ENCODE measurements at places on chromosomes 11 and 22.

DNA sequence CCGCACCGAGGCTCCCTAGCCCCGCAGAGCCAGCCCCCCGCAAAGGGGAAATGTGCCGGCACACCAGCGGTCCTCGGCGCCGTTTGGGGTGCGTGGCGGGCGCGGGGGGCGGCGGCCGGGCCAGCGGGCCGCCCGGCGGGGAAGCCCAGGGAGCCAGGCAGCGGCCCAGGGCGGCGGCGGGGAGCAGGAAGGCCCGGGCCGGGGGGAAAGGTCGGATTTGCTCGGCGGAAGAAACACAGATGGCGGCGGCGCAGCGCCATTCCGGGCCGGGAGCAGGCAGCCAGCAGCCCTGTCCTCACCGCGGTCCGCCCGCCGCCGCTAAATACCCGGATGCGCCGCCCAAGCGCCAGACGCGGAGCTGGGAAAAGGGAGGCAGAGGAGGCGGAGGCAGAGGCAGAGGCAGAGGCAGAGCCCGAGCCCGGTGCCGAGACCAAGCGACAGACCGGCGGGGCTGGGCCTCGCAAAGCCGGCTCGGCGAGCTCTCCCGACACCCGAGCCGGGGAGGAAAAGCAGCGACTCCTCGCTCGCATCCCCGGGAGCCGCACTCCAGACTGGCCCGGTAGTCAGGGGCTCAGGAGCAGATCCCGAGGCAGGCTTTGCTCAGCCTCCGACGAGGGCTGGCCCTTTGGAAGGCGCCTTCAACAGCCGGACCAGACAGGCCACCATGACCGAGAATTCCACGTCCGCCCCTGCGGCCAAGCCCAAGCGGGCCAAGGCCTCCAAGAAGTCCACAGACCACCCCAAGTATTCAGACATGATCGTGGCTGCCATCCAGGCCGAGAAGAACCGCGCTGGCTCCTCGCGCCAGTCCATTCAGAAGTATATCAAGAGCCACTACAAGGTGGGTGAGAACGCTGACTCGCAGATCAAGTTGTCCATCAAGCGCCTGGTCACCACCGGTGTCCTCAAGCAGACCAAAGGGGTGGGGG is 2.6 kb upstream of the GCAT start:
- DNase-seq, result peak; percentile 65

- peak; percentile 29 for DNase-seq
Observed at GRCh38 chr11:78961247-78961646, 386.6 kb upstream of the NARS2 start.

DNA sequence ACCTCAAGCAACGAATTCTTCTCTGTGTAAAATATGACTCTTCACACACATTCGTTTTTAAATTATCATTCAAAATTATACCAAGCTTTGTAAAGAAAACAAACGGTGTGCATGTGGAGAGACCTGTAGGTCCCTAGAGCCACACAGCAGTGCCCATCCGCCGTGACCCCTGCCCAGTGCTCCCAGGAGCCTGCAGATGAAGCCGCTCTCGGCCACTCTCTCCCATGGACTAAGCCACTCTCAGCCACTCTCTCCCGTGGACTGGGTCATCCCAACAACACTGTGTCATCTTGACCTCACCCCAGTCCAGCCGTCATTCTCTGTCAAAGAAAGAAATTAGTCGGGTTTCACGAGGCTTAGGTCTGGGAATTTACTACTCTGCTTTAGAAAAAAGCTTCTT is 391.6 kb downstream of the BRD1 start:
- DNase-seq, result no peak

- no peak for DNase-seq
Observed at GRCh38 chr22:17969701-17970113, 54.7 kb downstream of the MICAL3 start.

GRCh38 chr22:39434721-39435120 is 22.1 kb upstream of the MGAT3 start:
- no peak for DNase-seq

- DNase-seq, result no peak
Observed at GRCh38 chr22:46833228-46833627, 70.8 kb downstream of the TBC1D22A start.

GRCh38 chr11:109196016-109196415 is 226.0 kb upstream of the C11orf87 start:
- no peak for DNase-seq

DNA sequence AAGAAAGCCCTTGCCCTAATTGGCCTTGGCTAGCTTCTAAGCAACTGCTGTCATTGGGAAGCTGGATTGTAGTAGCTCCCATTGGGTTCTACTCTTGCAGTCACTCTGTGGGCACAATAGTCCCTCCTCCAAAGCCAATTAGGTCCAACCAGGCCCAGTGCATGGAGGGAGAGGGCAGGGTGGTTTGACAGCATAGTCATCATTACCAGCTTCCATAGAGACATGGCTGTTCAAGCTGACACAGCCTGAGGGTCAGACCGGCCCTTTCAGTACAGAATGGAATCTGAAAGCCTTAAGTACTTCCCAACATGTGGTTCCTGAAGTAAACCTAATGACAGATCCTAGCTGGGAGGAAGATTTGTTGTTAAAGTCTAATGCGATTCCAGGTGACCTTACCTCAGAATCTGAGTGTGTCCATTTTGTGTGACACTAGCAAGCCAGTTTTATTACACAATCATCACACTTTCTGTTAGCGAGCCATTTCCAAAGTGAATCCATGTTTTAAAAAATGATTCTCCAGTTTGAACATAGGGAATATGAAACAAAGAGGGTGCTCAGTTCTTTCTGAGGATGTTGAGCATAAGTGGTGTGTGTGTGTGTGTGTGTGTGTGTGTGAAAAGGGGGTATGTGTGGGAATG is 6.9 kb downstream of the PLET1 start:
- no peak for DNase-seq

GRCh38 chr22:27488456-27489177 is 312.9 kb downstream of the MN1 start:
- DNase-seq, result no peak

DNA sequence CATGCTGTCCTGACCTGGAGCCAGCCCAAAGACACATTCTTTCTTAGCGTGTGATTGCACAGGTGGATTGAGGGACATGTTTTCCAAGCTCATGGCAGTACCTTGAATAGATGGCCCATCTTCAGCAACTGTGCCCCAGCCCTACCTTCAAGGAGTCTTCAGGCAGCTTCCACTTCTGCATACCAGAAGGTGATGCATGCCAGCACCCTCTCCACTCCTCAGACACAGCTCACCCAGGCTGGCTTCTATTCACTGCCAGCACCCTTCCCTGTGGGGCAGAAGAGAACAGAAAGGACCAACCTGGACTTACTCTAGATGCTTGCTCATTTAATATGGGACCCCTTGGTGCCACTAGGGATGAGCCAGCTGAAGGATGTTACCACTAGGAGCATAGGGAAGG is 466.4 kb upstream of the ISX start:
- no peak for DNase-seq

GRCh38 chr22:42519525-42520401 is at the start of gene RRP7A:
RRP7A (minus strand) TSS chr22:42519796; CDS start chr22:42519786, 10 bp downstream.
- peak; percentile 78 for DNase-seq

DNA sequence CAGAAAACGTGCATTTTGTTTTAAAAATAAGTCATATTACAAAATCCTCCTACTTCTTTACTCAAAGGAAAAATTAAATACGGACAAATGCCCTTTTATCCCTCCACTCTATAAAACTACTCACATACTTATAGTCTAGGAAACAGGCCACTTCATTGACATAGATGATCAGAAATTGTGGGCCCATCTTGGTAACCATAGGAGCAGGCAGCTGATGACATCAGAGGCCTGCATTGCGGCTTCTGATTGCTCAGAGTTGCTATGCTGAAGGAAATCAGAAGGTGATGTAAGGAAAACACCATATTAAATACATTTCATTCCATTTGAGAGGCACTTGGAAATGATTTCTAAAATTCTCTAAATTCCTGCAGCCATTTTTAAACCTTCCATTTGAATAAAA is 27.0 kb downstream of the FAM76B start:
- no peak for DNase-seq

- no peak for DNase-seq
Observed at GRCh38 chr11:66542362-66542761, 3.5 kb downstream of the ZDHHC24 start.

GRCh38 chr22:30720263-30720837 is 25.7 kb downstream of the OSBP2 start:
- no peak for DNase-seq

DNA sequence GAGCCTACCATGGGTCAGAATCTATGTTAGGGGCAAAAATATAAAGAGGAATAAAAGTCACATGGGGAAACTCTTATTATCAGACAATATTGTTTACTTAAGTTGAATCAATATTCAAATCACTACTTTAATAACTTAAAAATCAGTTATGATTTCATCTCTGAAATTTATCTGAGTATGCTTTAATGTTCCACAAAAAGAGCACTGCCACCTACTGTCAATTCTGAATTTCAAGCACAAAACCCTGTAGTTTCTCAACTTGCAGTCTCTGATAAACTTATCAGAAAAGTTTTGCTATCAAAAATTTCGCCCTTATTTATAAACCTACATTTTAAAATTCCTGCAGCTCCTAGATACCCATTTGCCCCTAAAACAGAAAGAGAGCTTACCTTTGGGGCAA is 47.3 kb downstream of the RDX start:
- DNase-seq, result no peak

GRCh38 chr11:102620818-102621561 is 4.1 kb downstream of the MMP20 start:
- DNase-seq, result no peak

DNA sequence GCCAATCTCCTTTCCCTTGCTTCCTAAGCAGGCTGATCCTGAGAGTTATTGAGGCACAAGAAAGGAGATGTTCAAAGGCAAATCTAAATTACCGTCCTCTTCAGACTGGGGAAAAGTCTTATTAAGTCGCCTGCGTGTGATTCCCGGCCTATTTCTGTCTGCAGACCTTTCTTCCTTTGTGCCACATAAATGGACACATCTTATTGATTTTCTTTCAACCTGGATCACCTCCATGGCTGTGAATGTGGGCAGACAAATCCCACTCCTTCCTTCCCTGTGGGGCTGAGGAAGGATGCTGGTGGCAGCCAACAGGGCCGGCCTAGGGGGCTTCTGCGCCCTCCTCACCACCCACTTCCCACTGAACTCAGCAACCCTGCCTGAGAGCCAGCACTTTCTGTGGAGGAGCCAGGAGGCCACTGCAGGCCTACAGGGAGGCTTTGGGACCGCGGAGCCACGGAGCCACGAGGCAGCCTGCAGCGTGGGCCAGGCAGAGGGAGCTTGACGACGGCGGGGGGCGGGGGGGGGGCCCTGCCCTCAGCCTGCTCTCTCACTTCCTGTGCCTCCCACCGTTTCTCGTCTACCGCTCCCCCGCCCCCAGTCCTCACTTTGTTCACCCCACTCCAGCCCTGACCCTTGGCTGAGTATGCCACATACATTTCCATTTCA is 73.6 kb upstream of the LMO1 start:
- DNase-seq, result no peak

GRCh38 chr22:47198801-47199251 is 436.4 kb downstream of the TBC1D22A start:
- DNase-seq, result no peak

DNA sequence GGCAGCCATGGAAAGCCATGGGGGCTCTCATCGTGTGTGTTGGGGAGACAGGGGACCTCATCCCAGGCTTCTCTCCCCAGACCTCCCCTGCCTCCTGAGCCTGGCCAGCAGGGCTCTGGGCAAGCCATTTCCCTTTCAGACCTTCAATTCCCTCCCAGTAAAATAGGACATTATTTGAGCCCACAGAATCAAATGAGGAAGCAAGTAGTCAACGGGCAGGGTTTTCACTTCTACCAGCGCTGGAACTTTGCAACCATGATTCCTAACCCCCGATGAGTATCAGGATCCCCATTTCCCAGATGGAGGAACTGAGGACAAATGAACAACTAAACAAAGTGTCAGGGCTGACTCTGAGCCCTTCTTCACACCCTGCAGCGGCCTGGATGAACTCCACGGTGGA is 48.9 kb upstream of the TCF20 start:
- no peak for DNase-seq

DNA sequence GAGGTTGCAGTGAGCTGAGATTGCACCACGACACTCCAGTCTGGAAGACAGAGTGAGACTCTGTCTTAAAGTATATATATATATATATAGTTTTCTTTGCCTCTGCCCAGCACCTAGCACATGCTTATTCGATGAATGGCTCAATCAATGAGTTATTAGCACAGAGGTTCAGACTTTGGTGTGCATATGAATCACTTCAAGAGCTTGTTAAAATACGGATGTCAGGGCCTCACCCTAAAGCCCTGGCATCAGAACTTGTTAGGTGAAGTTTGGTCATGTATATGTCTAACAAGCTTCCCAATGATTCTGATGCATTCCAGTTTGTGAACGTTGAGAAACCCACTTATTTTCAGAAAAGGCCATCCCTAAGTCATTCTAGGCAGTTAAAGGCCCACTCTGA is 21.8 kb upstream of the TMEM86A start:
- DNase-seq, result no peak

- DNase-seq, result no peak
Observed at GRCh38 chr22:19868333-19868732, 13.7 kb upstream of the GNB1L start.

GRCh38 chr11:69479591-69480271 is 1.7 kb upstream of the LINC01488 start:
- DNase-seq, result no peak

DNA sequence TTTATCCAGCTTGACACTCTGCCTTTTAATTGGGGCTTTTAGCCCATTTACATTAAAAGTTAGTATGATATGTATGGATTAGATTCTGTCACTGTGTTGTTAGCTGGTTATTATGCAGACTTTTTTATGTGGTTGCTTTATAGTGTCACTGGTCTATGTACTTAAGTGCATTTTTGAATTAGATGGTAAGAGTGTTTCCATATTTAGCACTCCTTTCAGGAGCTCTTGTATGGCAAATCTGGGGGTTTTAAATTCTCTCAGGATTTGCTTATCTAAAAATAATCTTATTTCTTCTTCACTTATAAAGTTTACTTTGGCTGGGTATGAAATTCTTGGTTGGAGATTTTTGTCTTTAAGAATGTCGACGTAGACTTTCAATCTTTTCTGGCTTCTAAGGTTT is 4.0 kb downstream of the OR52E6 start:
- no peak for DNase-seq

GRCh38 chr11:71342116-71342515 is 89.7 kb upstream of the SHANK2 start:
- no peak for DNase-seq

- no peak for DNase-seq
Observed at GRCh38 chr11:74377689-74378088, 20.5 kb downstream of the PGM2L1 start.

GRCh38 chr11:121650351-121651256 is 197.8 kb upstream of the SORL1-AS1 start:
- no peak for DNase-seq

DNA sequence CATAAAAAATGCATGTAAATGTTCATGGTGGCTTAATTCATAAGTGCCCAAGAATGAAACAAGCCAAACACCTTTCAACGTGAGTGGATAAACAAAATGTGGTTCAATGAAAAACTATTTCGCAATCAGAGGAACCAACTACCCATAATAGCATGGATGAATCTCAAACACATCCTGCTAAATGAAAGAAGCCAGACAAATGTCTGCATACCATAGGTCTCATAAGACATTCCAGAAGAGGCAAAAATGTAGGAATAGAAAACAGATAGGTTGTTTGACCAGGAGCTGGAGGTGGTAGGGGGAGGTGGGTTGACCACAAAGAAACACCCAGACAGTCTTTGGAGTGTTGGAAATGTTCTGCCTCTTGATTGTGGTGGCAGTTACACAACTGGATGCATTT is 13.2 kb upstream of the OSBPL5 start:
- DNase-seq, result no peak

- DNase-seq, result no peak
Observed at GRCh38 chr11:94933223-94934130, 39.9 kb downstream of the CWC15 start.

GRCh38 chr11:103901656-103902055 is 134.8 kb upstream of the DDI1 start:
- DNase-seq, result no peak

- DNase-seq, result no peak
Observed at GRCh38 chr22:24337894-24338645, 67.4 kb downstream of the SPECC1L start.
